ENCODE measurements at places on chromosomes 6 and 20.

GRCh38 chr6:129015721-129016120, 132.8 kb downstream of the LAMA2 start:
- DNase-seq: no peak

GRCh38 chr6:148885136-148885865, 138.5 kb downstream of the UST start:
- no peak for DNase-seq

- DNase-seq: no peak
These were observed 34.2 kb downstream of the NHSL1 start for GRCh38 chr6:138465007-138465645.

DNA sequence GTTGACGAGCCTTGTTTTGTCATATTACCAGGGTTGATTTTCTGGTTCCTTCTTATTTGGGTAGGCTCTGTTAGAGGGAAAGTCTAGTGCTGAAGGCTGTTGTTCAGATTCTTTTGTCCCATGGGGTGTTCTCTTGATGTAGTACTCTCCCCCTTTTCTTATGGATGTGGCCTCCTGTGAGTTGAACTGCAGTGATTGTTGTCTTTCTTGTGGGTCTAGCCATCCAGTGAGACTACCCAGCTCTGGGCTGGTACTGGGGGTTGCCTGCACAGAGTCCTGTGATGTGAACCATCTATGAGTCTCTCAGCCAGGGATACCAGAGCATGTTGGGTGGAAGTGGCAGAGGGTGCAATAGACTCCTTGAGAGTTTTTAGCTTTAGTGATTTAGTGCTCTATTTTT, 680.6 kb downstream of the RFPL4B start:
- DNase-seq: no peak

DNA sequence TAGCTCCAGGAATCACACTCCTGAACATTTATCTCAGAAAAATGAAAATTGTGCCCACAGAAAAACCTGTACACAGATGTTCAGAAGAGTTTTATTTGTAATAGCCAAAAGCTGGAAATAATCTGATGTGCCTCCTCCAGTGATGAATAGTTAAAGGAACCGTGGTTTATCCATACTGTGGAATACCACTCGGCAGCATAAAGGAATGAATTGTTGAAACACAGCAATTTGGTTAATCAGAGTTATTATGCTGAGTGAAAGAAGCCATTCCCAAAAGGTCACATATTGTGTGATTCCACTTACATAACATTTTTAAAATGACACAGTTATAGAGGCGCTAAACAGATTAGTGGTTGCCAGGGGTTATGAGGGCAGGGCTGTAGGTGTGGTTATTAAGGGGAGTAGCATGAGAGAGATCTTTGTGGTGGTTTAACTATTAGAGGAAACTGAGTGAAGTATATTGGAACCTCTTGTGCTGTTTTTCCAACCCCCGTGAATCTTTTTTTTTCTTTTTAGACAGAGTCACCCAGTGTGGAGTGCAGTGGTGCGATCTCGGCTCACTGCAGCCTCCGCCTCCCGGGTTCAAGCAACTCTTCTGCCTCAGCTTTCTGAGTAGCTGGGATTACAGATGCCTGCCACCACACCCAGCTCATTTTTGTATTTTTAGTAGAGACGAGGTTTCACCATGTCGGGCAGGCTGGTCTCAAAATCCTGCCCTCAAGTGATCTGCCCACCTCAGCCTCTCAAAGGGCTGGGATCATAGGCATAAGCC, 26.2 kb downstream of the PSMF1 start:
- no peak for DNase-seq

- peak; percentile 61 for DNase-seq
These were observed 26.7 kb upstream of the TTPAL start for GRCh38 chr20:44448753-44449546.

DNA sequence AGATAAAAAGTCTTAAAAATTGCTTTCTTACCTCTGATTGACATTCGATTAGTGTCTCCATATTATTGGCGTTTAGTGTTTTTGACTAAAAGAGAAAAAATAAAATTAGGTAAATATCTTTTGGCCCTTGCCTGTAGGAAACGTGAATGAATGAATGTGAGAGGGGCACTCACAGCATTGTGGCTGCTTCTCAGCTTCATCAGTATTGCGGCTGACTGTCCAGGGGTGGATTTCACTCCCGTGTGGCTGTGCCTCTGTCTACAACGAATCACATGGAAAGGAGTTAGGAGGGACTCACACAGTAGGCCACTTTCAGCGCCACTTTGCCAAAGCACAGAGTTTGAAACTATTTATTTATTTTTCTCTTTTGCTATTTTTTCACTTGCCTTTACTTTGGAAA, 844 bp downstream of the TAGAP start:
- no peak for DNase-seq

- no peak for DNase-seq
These were observed 63.5 kb upstream of the TMEM30A start for GRCh38 chr6:75347898-75348610.

DNA sequence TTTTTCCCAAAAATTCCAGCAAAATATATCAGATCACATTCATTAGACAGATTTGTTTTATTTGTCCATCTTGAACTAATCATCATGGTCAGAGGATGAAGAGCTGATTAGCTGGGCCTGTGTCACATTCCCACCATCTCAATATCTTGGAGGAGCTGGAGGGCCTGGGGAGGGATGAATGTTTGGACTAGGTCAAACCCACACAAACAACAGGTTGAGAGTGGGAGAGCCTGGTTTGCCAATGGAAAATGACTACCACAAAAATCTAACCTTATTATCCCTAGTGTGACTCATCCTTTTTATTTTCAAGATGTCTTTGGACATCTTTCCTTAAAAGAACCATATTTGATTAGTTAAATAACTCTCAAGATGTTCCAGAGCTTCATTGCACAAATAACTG, 242.4 kb downstream of the OGFRL1 start:
- no peak for DNase-seq

GRCh38 chr6:137157601-137158000, 15.8 kb downstream of the IL22RA2 start:
- no peak for DNase-seq

- no peak for DNase-seq
These were observed 17.6 kb downstream of the ZHX3 start for GRCh38 chr20:41299899-41300298.

DNA sequence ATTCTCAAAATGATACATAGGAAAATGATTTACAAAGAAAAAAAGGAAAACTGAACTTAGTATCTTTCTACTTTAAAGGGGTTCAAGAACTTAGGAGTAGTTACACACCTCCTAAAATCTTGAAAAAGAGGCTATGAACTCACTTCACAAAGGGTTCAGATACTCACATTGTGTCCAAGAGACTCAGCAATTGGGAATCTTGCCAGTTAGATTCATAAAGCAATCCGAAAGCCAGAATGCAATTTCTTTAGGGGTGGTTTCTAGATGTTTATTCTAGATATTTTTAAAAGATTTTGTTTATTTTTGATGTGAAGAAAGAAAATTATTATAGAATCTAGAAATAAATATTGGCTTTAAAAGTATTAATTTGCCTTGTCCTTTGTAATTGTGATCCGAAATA, 1.7 kb upstream of the MYB start:
- no peak for DNase-seq

DNA sequence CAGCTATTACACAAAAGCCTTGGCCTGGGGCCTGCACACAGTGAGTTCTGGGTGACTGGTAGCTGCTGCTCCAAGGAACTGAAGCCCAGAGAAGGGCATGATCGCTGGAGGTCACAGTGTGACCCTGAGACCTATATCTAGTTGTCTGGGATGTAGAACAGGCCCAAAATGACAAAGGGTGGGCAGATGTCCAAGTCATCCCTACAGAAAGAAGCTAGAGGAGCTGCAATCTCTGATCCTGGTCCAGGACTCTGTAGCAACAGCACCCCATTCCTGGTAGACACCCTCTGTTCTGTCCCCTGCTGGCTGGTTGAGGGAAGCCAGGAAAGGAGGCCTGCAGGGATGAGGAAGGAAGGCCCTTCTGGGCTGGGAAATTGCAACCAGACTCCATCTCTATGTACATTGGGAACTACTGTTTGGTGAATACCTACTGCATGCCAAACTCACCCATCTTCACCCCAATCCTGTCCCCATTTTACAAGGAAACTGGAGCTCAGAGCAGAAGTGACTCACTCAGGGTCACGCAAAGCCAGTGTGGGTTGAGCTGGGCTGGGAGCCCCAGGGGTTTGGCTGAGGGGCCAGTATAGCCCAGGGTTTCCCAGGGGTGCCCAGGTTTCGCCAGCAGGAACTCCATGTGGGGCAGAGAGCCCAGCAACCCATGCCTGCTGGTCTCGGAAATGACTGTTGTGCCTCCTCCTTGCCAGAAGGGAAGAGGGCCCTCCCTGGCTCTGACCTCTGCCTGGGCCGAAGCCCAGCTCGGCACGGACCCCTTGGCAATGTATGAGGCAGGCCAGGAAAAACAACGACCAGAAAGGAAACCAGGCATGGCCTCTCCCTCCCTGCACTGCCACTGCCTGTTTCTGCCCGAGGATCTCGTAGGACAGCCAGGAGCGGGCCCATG, 44.9 kb upstream of the TLDC2 start:
- no peak for DNase-seq

- no peak for DNase-seq
These were observed 80.0 kb upstream of the EYA2 start for GRCh38 chr20:46814366-46815232.

GRCh38 chr6:115677198-115677597, 383.5 kb downstream of the FRK start:
- DNase-seq: no peak

- DNase-seq: no peak
These were observed 791 bp downstream of the ADGRG6 start for GRCh38 chr6:142302421-142303175.

DNA sequence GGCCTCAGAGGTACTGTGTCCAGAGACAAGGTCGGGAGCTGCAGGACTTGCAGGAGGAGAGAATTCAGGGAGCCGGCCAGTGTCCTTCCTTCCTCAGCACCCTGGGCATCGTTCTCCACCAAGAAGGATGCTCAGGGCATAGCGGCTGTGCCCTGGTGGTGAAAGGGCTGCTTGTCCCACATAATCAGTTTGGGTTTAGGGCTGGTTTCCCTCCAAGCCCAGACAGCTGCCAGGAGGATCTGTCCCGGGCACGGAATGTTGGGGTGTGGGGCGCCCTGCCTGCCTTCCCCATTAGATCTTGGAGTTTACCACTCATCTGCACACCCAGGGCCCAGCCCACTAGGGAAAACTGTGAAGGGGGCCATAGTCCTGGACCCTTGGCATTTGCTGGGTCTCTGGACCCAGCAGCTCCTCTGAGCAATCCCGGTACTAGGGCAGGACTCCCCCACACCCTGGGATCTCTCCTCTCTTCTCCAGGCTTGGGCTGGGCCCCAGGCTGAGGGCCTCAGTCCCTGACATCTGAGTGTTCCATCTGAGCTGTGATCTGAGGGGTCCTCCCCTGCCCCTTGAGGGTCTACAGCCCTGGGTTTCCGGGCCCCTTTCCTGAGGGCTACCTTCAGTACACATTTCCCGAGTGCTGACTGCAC, 18.6 kb upstream of the SPDEF start:
- DNase-seq: no peak

All from HuH-7 (cell line).